Activated T-cell treated with anti-CD3 and anti-CD28 coated beads for 1 hour (primary cell): ENCODE measurements at places on chromosomes 6 and 20.
A peak's percentile ranks its signal among the peaks of the same experiment; 100 is the strongest.

DNA sequence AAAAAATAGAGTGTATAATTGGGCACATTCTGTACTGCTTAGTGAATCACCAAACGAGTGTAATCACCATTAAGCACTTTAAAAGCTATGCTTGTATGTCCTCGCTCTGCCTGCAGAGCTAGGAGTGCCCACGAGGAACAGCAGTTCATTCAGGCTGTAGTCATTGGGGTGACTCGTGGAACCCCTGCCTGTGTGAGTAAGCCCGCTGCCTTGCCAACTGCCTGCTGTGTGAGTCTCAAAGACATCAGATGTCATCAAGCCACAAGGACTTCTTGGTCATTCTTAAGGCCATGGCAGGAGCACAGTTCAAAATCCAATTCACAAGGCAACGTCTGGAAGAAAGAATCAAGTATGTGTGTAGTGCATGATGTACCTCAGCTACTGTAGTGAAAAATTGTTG, 60.4 kb downstream of the FOXO3 start:
- no peak for DNase-seq

DNA sequence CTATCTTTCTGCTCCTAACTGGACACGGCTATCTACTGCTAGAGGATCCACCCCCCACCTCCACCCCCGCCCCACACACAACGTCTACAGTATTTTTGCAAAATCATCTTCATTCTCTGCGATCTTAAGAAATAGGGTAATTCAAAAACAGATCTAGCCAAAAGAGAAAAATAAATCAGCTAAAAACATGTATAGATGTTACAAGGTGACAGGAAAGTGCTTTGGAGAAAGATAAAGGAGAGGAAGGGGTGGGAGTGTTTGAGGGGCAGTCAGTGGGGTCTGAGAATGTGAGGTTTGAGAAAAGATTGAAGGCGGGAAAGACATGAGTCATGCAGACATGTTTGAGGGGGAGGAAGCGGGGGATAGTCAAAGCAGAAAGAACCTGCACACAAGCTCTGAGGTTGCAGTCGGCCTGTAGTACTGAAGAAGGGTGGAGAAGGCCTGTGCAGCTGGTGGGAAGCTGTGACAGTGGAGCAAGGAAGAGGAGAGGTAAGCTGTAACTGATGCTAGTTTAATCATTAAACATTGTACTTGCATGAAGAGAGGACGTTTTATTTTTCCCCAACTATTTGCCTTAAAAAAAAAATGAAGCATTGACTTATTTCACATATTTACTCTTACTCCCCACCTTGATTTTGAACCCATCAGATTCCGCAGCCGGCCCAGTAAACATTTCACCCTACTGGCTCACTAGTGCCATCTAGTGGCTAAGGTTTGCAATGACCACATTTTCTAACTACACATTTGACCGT, 332.6 kb downstream of the ADGRB3 start:
- peak; percentile 23 for DNase-seq

DNA sequence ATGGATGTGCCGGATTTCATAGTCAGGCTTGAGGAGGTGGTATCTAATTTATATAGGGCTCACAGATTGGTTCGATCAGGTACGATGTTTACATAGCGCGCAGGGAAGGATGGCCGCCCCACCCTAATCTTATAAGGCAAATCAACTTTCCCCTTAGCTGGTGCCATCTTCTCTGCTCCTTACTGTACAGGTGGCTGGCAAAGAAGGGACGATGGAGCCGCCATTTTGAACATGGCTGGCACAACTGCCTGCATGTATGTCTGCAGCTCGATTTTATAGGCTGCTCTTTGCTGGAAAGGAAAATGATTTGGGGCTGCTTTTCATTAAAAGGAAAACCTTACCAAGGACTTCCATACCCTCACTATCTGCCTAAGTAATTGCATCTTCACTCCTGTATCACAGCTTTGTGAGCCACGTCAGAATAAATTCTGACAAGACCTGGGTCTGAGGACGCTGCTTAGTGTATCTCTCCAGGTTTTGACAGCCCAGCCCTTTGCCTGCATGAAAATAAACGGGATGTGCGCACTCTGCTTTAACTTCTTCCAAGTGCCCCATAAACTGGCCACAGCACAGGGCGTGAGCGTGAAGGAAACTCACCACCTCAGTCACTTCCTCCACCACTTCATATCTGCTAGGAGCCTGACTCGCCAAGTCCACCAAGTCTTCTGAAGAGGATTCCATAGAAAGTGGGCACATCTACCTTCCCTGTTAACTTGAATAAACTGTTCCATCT, 109.4 kb upstream of the ARMC2 start:
- no peak for DNase-seq

GRCh38 chr6:30876039-30876730, 8.1 kb upstream of the DDR1 start:
- DNase-seq: no peak

DNA sequence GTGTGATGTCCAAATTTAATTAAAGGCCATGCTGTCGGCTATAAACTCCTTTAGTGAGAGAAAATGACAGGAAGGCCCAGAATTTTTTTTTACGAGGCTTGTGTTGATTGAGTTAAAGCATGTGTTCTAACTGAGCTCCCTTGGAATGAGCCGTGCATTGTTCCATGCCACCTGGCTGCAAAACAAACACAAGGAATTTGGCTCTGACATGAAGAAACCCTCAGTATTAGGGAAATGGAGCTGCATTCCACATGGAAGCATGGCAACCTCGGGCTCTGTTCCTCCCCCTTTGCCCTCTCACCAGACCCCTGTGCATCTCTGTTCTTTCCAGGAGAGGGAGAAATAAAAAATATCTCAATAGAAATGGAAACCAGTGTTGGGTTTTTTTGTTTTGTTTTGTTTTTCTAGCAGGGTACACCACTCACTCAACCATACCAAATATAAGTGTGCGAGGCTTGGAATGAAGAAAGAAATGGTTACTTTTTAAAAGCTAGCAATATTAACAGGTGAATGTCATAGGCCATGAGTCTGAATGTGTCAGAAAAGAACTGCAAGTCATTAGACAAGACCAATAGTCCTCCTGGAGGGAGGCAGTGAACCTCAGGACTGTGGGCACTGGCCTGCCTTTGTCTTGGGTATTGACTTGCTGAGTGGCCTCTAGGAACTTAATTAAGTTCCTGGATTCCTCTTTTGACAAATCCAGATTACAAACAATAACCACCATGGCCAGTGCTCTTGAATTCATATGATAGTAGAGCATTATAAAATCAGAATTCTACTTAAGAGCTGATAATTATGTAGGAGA, 935.1 kb downstream of the KIF16B start:
- no peak for DNase-seq

GRCh38 chr6:152636021-152636608, 1.0 kb downstream of the SYNE1 start:
- no peak for DNase-seq

DNA sequence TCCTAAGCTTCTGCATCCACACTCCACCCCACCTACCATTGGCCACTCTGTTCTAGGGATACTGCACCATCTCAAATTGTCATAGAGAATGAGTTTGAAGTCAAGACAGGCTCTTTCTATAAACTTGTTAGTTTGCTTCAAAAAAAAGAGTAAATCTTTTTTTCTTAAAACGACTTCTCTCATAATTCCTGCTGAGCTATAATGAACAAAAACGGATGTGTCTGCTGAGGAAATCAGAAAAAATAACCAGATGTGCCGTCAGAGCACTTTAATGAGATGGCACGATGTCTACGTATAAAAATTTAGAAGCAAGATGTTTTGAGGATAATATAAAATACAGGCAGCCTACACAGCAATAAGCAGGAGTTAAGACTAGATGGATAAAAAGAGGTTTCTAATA, 24.0 kb upstream of the DDO start:
- no peak for DNase-seq

DNA sequence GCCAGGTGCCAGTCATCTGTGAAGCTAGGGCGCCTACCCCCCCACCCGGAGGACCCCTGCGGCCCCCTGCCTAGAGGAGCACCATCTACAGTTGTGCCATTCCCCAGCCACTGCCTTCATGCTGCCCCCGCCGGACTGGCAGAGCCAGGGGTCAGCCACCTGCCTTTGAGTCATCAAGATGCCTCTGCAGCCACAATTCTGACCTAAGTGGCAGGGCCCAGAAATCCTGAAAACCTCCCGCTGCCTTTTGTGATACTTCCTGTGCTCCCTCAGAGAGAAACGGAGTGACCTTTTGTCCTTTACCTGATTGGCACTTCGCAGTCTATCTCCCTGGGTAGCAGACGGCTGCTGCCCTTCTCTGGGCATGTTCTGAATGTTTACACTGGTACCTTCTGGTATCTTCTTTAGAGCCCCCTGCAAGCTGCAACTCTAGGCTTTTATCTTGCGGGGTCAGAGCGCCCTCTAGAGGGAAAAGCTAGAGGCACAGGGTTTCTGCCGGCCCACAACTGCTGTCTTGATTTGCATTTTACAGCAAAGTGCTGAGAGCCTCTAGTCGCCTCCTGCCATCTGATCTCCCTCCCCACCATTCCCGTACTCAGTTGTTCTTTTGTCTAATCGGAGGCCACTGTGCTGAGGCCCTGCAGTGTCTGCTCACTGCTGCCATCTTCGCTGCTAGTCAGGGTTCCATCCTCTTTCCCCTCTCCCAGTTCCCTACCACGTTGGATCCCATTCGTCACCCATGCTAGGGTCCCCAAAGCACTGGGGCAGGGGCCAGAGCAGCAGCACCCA, 26.9 kb downstream of the SPATA2 start:
- peak; percentile 32 for DNase-seq

GRCh38 chr20:51525241-51526105, 17.0 kb downstream of the NFATC2 start:
- no peak for DNase-seq

DNA sequence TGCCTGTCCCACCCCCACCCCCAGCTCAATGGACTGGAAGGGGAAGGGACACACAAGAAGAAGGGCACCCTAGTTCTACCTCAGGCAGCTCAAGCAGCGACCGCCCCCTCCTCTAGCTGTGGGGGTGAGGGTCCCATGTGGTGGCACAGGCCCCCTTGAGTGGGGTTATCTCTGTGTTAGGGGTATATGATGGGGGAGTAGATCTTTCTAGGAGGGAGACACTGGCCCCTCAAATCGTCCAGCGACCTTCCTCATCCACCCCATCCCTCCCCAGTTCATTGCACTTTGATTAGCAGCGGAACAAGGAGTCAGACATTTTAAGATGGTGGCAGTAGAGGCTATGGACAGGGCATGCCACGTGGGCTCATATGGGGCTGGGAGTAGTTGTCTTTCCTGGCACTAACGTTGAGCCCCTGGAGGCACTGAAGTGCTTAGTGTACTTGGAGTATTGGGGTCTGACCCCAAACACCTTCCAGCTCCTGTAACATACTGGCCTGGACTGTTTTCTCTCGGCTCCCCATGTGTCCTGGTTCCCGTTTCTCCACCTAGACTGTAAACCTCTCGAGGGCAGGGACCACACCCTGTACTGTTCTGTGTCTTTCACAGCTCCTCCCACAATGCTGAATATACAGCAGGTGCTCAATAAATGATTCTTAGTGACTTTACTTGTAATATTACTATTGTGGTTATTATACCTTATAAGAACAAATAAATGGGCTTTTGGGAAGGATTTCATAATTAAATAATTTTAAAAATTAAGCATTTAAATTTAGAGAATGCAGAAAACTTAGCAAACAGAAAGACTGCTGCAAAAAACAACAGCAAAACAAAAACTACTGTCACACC, 8.4 kb downstream of the CDKN1A start:
- DNase-seq: no peak

- DNase-seq: no peak
Measured at GRCh38 chr6:22067671-22068070, 229.2 kb downstream of the PRL start.

DNA sequence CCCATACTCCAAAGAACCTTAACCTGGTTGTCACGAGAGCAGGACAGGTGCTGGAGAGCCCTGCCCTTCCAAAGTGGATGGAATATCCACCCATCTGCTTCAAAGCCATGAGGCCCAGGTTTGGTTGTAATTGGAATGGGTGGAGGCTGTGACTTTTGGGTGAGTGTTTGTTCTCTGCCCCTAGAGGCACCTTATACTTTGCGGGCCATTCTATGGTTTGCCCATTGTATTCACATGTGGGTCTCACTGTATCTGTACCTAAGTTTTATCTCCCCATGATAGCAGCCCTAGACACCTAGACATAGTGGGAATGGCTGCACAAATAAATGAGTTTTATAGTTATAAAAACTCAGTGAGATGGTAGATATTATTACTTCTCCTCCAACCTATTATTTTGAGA, 67.1 kb upstream of the NAA20 start:
- no peak for DNase-seq

GRCh38 chr6:158032354-158032733, 50.7 kb downstream of the SYNJ2 start:
- no peak for DNase-seq

DNA sequence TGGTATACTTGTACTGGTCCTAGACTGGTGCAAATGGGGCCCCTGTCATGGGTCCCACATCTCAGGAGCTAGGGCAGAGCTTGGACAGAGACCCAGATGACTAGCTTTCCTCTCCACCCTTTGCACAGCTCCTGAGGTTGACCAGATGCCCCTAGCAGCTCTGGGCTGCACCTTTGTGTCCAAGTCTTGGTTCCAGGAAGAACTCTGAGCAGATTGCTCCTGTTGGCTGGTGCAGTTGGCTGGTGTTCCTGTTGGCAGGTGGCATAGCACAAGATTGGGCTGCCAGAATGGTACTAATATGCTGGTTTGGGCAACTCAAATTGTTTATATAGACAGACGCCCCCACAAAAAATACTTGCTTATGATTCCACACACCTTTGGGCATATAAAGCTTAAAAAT, 89.4 kb upstream of the EZR start:
- DNase-seq: no peak

DNA sequence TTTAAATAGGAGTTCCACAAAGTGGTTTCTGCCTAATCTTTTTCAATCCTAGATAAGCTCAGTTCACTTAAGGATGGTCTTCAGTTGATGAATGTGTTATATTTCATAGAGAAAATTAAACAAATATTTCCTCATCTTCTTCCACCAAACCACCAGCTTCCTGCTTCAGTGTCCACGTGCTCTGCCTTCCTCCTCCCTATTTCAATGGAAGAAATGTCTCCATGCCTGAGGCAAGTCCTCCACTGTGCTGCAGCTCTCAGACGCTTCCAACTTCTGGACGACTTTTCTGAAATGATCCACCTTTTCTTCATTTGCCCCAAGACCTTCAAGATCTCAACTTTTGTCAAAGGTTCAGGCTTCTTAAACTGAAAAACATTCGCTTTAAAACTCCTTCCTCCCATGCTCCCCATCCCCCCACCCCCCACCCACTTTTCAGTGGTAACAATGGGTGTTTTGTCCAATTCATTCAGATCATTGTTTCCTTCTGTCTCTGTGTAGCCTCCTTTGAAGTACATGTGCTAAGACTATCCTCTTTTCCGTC, 25.3 kb upstream of the FABP7 start:
- DNase-seq: no peak
